Fibroblast of mammary gland (primary cell): ENCODE measurements at places on chromosomes 2 and 18.

DNA sequence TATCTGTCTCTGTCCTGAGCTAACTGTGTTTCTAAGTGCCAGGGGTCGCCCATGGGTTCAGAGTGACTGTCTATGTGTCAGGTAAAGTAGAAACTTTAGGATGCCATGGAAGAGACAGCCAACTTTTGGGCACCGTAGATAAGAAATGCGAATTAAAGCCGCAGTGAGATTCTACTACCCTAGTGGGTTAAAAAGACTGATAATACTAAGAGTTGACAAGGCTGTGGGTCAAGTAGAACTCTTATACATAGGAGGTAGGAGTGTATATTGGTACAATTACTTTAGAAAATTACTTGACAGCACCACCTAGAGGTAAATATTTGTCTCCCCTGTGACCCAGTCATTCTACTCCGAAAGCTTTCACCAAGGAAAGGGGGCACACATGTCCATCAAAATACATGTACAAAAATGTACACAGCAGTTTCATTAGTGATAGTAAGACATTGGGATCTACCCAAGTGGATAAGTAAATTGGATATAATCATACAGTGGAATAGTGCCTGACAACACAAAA lies 371.3 kb downstream of the SLC4A3 start:
- DNase-seq = no peak

DNA sequence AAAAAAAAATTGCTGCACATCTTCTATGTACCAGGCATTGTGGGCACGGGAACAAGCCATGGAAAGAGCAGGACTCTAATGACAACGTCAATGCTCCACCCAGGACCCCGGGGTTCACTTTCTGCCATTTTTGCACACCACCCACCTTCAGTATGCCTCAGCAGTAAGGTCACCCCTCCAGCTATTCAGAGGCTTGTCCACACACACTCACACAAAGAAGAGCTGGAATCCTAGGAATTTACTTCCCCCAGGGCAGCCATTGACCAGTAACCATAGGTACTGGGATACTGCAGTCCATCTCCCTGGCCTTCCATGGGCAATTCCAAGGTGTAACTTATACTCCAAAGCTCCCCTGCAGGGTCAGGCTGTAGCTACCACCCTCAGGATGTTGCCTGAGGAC lies 170.8 kb downstream of the SUCLG1 start:
- DNase-seq = no peak

DNA sequence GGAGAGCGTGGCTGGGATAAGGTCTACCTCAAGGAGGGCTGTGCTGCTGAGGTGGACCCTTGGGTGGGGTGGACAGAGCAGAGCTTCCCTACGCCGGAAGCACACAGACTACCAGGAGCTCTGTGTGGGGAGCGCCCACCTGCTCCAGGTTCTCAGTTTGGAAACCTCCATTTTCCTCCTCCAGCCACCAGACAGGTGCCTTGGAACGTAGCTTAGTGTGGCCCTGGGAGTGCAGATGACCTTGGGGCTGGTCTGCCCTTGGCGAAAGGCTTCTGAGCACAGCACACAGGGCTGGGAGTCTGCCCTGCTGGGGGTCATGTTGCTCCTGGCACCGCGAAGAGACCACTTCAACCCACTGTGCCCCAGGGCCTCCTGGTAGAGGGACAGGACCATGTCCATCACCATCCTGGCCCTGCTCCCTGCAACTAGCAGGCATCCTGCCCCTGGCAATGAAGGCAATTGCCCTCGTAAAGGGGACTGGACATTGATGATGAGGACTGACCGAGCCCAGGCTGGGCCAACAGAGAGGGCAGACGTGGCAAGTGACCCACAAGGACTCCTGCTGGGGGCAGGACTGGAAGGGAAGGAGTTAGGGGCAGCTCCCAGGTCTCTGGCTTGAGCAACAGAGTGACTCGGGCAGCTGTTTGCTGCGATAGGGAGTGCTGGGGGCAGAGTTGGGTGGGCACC lies 214.7 kb downstream of the CYP26B1 start:
- DNase-seq = no peak

- no peak for DNase-seq
Measured at GRCh38 chr2:22360735-22361374, 1024.1 kb upstream of the KLHL29 start.

DNA sequence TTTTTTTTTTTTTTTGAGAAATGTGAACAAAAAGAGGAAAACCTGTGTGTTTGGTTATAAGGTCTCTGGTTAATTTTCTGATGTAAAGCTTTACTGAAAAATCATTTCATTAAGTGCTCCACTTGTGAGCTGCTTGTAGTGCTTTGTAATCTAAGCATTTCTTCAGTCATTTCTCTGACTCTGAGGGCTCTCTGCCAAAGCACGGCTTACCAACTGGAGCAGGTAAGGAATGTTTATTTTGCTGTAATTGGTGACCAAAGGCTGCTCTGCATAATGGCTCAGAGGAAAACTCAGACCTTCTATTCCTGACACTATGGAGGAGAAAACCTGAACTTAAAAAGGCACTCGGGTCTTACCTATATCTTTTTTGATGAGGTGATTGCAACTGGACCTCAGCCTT lies 848.8 kb downstream of the MBD2 start:
- no peak for DNase-seq

DNA sequence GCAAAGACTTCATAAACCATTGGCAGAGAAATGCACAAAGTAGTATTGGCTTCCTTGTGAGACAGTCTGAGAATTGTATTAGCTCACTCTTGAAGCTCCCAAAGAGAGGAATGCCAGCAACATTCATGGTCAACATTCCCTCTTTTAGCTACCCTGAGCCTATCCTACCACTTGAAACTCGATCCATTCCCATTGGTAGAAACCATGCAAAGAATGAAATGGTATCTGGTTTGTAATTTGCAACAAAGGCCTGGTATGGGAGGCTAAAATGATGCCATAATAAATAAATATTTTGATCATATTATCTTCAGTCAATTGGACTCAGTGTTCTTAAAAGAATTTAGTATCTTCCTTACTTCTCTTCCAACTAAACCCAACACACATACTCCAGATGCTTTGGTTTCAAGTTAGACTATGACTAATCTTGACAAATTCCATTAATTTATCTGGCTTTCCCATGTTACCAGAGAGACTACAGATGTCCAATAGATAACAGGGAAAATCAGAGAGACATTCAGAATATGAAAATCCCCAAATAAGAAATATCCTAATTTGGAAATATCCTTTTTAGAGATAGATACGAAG lies 102.9 kb downstream of the DHRS9 start:
- no peak for DNase-seq

DNA sequence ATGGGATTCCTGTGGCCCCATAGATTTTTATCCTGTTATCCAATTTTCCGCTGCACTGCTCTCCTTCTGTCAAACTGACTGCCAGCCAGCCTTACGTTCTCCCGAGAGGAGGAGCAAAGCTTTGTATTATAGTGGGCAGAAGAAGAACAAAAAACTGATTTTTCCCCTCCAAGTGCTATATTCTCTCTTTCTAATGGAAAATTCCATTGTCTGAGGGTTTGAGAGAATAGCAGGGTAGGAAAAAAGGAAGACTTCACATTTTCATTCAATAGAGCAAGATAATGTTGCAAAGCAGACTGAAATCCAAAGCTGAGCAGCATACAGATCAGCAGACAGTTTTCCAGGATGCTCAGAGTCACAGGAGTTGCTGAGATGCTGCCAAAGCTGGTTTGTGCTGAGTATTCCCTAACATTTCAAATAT lies 238.0 kb downstream of the UBE2E3 start:
- DNase-seq = no peak

- DNase-seq = no peak
Measured at GRCh38 chr2:200216310-200216709, 90.2 kb upstream of the SPATS2L start.

- DNase-seq = peak; percentile 12
Measured at GRCh38 chr2:104412384-104412783, 441.5 kb upstream of the POU3F3 start.

GRCh38 chr2:201788371-201788770 lies 7.6 kb upstream of the ALS2 start:
- DNase-seq = no peak

DNA sequence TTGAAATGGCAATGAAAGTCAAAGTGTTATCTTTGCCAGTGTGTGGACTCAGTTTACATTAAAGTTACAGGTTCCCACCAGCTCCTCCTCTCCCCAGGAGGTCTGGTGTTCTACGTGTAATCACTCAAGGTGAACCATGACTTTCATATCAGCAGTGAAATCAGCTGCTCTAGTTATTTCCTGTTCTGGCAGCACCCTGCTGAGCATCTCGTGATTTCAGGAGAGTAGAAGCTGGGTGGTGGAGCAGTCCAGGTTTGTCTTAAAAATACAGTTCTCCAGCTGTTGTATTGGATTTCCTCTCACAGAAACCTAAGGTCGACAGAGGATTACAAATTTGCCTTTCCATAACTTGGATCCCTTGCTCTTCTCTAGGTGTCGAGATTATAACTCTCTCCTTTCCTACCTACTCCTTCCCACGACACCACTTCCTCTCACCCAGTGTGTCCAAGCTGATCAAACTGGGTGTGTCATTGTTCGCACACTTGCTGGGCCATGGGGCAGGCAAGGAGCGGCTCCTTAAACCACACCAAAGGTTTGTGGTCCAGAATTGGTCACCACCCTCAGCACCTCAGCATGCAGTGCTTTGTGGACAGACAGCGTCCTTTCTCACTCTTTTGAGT lies 13.0 kb upstream of the ARHGAP25 start:
- DNase-seq = no peak

- no peak for DNase-seq
Measured at GRCh38 chr2:126367361-126367760, 288.6 kb upstream of the GYPC start.

- peak; percentile 46 for DNase-seq
Measured at GRCh38 chr2:54652540-54652939, 70.9 kb upstream of the EML6 start.

DNA sequence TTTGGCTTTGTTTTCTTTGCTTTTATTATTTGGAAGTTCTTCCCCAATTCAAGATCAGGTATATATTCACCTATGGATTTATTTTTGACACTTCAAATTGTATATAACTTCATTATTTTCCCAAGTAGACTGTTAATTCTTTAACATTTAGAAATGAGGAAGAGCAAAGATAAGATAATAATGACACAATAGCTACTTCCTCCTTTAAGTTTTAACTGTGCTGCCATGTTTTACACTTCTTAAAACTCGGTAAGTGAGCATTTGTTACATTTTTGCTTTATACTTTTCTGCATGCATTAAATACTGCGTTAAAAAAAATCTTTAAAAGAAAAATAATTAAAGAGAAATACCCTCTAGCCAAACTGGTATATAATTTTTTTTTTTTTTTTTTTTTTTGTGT lies 32.5 kb downstream of the SLC66A3 start:
- no peak for DNase-seq

DNA sequence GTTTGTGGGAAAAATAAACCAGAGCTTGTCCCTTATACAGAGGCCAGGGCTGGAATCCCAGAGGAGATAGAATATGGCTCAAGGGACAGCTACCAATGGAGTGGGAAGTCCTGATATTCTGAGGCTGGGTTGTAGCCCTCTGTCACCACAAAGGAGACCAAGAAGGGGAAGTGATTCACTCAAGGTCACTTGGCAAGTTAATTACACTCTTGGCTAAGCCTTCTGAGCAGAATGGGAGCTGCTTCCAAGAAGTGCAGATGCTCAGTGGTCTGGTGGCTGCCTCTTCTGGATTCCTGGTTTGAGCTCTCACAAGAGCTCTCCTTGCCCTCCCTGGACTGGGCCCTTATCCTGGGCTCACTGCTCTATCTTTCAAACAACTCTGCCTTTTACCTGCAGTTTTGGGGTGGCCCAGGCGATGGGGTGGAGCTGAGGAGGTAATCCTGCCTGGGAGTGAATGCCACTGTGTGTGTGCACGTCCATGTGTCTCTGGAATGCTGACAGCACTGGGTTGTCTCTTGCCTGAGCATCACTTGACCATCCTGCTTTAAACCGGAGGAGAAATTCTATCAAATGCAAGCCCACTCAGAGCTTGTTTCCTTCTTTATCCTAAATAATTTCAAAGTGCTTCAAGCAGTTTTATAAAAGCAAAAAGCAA lies 168.2 kb downstream of the KCNS3 start:
- peak; percentile 32 for DNase-seq

GRCh38 chr18:22734791-22735627 lies 198.1 kb upstream of the RBBP8 start:
- peak; percentile 86 for DNase-seq

- DNase-seq = no peak
Measured at GRCh38 chr2:56753182-56753581, 569.4 kb downstream of the CCDC85A start.

- no peak for DNase-seq
Measured at GRCh38 chr2:216021768-216022565, 8.6 kb upstream of the MREG start.

DNA sequence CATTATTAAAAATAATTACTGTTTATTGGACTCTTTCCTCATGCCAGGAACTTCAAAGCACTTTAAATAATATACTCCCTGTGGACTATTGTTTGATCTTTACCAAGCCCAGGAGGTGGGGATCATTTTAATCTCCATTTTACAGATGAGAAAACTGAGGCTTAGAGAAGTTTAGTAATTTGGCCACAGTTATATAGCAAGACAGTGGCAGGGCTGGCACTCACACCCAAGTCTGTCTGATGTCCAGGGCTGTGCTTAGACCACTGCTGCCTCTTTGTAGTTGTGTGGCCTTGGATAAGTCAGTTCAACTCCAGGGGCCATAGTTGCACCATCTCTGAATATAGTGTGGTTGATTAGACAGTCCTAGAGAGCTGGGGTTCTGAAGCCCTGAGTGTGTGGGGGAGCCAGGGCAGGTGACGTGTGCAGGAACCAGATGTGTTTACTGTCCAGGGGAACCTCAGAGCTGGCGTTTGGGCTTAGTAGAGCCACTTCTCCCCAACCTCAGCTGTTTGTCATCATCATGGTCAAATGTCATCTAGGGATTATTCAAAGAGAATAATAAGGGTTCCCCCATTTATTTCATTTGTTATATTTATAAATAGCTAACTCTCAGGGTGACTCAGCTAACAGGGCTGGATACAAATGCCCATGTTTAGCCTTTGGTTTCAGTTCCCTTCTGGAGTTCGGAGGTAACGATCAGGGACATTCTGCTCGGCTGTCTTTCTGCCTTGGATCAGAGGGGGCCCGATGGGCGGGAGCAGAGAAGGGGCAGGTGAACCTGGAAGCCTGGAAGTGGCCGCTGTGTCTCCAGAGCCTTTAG lies 68.0 kb downstream of the BOLA3 start:
- DNase-seq = no peak
